ENCODE measurements at places on chromosomes 7 and 10. TPM values are rescaled to one million over a fixed set of nuclear protein-coding genes. Genes with fewer than 3 reads are reported as not detected.

The NEUROG3 gene
- total RNA-seq, result not detected

The GPR15LG gene
- total RNA-seq, result not detected

The GHRHR gene
- not detected for total RNA-seq

The GFRA1 gene
- 0.11 TPM for total RNA-seq

The ERVW-1 gene
- total RNA-seq, result not detected

DNA sequence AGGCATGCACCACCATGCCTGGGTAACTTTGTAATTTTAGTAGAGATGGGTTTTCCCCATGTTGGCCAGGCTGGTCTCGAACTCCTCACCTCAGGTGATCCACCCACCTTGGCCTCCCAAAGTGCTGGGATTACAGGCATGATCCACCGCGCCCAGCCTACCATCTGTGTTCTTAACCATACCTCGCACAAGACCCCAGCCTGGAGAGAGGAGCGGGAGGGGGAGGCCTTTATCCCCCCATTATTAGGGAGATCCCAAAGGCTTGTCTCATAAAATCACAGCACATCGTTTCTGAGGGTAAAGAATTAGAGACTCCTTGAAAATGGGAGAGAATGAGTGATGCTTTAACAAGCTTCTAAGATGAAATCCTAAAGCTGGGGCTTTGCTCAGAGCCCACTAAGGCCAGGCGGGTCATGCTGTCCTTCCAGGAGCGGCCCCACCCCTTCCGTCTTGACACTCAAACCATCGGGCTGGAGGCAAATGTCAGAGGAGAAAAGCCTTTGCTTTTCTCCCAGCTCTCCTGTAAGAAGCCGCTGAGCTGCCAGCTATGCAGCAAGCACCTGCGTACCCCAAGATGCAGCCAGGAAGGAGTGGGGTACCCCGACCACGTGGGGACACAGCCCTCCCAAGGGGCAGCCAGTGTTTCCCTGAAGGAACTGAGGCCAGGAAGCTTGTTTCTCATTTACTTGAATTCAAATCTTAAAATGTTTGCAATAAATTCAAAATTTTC lies 339.7 kb downstream of the PTPRN2 start:
- DNase-seq, result no peak

DNA sequence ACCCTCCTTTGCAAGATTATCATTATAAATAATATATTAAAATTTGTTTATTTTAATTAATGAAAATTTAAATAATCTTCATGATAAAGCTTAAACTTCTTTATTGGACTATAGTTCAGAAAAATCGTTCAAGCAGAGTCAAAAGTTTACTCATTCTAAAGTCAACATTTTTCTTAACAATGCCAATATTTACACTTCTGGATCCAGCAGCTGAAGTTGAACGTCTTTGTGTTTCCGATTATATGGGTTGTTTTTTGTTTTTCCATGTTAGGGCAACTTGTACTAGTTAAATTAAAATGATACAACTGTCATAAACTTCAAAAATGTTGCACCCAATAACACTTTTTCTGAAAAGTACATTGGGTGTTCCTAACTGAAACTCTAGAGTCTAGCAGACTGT lies 43.8 kb downstream of the GRB10 start:
- DNase-seq, result no peak

DNA sequence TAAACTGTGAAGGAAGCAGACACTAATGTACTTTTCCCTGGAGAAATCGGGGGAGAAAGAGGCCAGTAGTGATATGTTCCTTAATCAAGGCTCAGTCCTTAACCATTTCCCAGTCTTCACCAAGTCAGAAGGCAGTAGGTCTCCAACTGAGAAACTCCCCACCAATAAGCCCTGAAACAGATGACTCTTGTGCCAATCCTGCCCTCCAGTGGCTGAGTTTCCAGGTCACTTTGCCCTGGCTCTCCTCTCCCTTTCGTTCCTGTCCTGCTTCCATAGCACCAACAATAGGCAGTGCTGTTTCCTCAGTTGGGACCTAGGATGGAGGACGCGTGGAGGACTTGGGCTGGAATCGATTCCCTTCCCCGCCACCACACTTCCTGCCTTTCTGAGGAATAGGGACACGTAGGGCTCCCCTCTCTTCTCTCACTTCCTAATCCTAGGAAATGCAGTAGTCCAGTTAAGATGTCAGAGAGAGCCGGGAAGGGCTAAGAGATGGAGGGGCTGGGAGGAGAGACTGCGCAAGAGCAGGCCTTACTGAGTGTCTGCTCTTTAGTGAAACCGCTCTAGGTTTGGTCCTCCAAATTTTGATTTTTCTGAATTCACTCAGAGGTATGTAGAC lies 23.4 kb downstream of the ATOH7 start:
- DNase-seq, result peak; percentile 63

DNA sequence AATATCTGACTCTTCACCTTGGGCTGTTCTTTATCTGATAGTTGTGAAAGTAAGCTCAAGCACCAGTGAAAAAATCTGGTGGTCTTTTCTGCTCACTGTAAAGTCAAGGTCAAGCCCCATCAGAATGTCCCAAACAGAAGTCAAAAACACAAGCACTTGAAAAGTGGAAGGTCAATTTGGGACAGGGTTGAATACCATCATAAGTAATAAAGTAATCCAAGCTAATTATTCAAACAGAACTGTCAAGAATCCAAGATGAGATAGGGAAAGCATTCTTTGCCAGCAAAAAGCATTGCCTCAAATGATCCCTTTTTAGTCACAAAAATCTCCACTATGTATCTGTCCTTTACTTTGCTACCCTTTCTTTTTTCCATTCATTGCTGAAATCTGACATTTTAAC lies 430.1 kb upstream of the NPVF start:
- no peak for DNase-seq

DNA sequence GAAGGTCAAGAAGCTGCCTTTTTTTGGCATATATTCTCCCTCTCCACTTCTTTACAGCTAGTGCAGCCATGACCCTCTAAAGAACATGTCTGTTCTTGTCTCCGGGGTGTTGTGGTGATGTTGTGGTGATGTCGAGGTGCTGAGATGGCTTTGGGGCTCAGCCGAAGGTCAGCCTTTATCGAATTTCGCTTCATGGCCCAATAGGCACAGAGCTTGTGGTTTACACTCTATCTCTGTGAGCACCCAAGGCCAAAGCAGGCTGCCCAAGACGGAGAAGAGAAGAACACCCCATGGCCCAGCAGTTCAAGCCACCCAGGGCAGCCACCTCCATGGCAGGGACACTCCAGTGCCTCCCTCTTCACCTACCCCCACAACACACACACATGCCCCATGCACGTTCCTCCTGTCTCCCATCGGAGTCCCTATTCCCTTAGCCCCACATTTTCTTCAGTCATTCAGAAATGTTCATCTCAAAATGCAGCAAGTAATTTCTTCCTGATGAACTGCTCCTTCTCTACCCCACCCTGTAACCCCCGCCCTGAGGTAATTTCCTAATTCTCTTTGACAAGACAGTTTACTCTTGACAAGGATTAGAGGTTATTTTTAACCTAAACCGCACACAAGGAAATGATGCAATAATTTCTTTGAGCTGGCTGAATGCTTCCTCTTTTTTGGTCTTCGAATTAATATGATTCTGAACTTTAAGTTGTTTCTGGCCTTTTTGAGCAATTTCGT lies 18.6 kb upstream of the ADRB1 start:
- peak; percentile 36 for DNase-seq

DNA sequence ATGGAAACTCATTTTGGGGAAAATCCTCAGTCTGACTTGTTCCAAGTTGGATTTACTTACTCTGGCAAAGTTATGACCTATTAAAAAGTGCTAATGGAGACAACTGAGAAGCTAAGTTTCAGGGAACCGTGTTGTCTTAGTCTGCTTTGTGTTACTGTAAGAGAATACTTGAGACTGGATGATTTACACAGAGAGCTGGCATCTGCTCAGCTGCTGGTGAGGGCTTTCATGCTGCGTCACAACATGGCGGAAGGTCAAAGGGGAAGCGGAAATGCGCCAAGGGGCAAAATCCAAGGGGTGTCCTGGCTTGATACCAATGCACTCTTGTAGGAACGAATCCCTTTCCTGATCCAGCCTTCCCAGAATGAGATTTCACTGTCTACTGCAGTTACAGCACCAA lies 46.4 kb downstream of the MTURN start:
- DNase-seq, result no peak

GRCh38 chr10:79387974-79388850 lies 40.9 kb downstream of the PPIF start:
- no peak for DNase-seq

GRCh38 chr10:130493446-130494145 lies 357.4 kb downstream of the GLRX3 start:
- DNase-seq, result no peak

DNA sequence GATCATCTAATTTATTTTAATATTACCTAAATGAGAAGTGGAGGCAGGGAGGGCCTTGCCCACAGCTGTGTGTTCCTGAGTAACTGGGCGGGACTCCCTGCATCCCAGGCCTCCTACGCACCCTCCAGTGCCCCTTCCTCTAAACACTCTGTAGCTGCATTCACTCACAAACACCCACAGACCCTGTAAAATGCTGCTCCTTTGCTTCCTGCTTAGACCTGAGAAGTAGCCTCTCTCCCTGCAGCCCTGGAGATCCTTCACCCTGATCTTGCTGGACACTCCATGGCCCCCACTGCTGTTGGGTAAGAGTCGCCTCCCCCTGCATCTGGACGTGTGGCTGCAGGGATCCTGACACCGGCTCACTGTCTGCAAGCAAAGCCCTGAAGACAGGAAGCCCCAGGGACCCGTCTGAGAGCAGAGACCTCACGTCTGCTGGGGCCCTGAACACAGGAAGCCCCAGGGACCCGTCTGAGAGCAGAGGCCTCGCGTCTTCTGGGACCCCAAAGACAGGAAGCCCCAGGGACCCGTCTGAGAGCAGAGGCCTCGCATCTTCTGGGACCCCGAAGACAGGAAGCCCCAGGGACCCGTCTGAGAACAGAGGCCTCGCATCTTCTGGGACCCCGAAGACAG lies 589.8 kb downstream of the DNAJB6 start:
- DNase-seq, result no peak

- DNase-seq, result no peak
Observed at GRCh38 chr10:70726909-70727495, 54.7 kb downstream of the ADAMTS14 start.

GRCh38 chr10:5268743-5269142 lies 72.1 kb downstream of the AKR1C4 start:
- no peak for DNase-seq

- peak; percentile 30 for DNase-seq
Observed at GRCh38 chr10:72089618-72090017, 1.3 kb upstream of the SPOCK2 start.

DNA sequence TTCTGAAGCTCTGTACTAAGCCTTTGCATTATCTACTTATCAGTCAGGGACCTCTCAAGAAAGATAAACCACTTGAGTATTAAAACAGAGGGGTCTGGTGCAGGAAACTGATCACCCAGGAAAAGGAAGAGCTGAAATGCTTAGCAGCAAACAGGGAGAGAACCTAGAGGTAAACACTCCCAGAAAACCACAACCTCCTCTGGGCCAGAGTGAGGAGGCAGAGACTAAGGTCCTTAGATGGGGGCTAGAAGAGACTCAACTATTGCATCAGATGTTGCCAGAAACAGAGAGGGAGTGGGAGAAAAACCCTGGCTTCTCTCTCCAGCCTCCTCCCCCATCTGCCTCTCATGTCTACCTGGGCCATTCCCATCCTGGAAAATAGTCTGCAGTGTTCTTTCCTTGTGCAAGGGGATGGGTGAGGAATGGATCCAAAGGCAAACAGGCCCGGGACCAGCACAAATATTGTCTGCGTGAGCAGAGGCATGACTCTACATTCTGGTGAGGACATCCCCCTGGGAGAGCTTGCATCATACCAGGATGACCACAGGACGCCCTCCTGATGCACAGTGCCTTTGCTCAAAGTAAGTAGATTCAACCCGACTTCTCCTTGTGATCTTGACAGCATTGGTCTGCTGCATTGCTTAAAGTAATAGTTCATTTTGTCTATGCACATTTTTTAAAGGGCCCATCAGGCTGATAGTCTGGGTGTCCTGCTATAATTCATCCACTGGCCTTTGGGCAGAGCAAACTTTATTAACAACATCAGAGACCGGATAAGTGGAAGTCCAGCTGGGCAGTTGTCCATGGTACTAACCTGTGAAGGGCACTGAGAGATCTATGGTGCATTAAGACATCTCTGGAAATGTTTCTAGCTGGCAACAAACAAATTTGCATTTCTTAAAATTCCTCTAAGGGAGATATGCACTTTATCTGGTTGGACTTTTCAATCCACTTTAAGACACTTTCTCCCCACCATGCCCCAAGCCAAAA lies 22.4 kb upstream of the ODAD2 start:
- DNase-seq, result no peak

- no peak for DNase-seq
Observed at GRCh38 chr7:24510759-24511158, 62.5 kb upstream of the PALS2 start.

GRCh38 chr7:6165521-6166320 lies 106.7 kb downstream of the CYTH3 start:
- no peak for DNase-seq

GRCh38 chr10:103852856-103853255 lies 2.5 kb downstream of the SH3PXD2A start:
- no peak for DNase-seq

DNA sequence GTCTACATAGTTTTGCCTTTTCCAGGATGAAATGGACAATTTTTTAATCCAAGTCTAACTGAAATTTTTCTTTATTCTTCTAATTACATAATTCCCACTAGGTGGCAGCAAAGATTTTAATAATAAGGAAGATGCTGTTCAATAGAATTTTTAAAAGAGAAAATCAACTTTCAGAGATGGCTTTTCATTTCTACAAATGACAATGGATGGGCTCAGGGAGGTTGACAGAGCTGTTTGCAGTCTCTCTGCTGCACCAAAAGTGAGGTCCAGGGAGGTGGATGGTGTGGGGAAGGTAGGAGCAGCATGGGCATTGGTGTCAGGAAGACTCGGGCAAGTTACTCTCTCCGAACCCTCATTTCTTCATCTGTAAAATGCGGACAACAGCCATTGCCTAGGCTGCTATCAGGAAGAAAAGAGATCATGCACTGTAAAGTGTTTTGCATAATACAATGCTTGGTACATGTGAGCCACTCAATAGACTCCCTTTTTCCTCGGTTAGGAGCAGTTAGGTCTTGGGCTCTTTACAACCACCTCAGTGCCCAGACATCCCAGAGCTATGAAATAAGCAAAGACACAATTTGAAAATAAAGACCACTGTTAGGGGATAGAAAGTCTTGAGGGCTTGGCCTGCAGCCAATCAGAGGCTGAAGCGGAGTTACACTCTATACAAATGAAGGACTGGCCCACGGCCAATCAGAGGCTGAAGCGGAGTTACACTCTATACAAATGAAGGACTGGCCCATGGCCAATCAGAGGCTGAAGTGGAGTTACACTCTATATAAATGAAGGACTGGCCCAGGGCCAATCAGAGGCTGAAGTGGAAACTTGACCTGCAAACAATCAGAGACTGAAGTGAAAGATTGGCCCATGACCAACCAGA lies 107.1 kb downstream of the ABLIM1 start:
- peak; percentile 40 for DNase-seq

DNA sequence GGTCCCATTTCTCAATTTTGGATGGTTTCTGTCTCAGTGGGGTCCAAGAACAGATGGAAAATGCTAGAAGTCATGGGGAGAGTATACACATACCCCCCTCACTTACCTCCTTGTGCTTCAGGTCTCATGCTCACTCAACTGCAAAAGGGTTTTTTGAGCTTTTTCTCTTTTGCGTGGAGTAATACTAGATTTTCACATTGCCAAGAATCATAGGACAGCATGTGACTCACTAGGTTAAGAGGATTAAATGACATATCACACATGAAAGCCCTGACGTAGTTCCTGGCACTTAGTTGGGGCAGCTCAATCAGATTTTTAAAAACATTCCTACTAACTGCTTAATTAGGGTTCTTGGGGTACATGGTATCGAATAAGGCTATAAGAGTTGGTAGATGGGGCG lies 4.5 kb downstream of the PI4K2A start:
- DNase-seq, result no peak

- DNase-seq, result no peak
Observed at GRCh38 chr7:20236043-20236442, 18.9 kb upstream of the MACC1 start.
